ENCODE measurements at places on chromosomes 12 and 14.

GRCh38 chr14:77589099-77589498, 27.3 kb downstream of the SPTLC2 start:
- H3K4me3 ChIP-seq: no peak overlapping the region
- no peaks in the 10 kb centered on the region for H3K36me3 ChIP-seq
- no peaks in the 10 kb centered on the region for H3K27me3 ChIP-seq
- no peak for DNase-seq

GRCh38 chr12:52634266-52635056, 16.1 kb upstream of the KRT73 start:
- H3K4me1 ChIP-seq: peaks cover 45% of the 10 kb centered on the region
- H3K27me3 ChIP-seq: no peaks in the 10 kb centered on the region
- no peaks in the 10 kb centered on the region for H3K36me3 ChIP-seq
- H3K4me3 ChIP-seq: no peak overlapping the region

GRCh38 chr12:79407671-79408622, 282.8 kb downstream of the PAWR start:
- no peak overlapping the region for H3K4me3 ChIP-seq
- H3K27ac ChIP-seq: no peak overlapping the region
- H3K27me3 ChIP-seq: no peaks in the 10 kb centered on the region
- DNase-seq: peak; percentile 20
- no peaks in the 10 kb centered on the region for H3K36me3 ChIP-seq
- H3K4me1 ChIP-seq: no peaks in the 10 kb centered on the region

GRCh38 chr14:59755409-59756135, 115.0 kb downstream of the RTN1 start:
- no peaks in the 10 kb centered on the region for H3K36me3 ChIP-seq
- H3K4me1 ChIP-seq: no peaks in the 10 kb centered on the region
- no peak overlapping the region for H3K27ac ChIP-seq
- no peak overlapping the region for H3K4me3 ChIP-seq

DNA sequence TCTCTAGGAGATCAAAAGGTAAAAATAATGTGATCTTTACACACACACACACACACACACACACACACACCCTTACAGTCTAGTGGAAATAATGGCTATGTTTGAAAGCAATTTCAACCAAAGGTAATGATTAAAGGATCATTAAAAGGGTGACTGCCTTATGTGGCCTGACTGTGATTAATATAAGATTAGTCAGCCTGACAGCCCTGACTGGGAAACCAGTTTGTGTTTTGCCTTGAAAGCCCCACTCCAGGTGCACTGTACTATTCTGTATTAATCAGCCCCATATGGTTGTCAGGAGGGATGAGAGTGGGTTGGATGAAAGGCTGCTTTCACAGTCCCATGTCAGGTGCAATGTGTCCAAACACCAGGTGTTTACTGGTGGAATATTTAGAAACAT, 10.5 kb downstream of the RASSF9 start:
- H3K27me3 ChIP-seq: no peaks in the 10 kb centered on the region
- no peak overlapping the region for H3K4me3 ChIP-seq
- no peaks in the 10 kb centered on the region for H3K36me3 ChIP-seq
- no peak overlapping the region for H3K27ac ChIP-seq

- no peak overlapping the region for H3K4me3 ChIP-seq
- H3K27ac ChIP-seq: no peak overlapping the region
- H3K4me1 ChIP-seq: no peaks in the 10 kb centered on the region
- DNase-seq: no peak
- H3K36me3 ChIP-seq: no peaks in the 10 kb centered on the region
- no peaks in the 10 kb centered on the region for H3K27me3 ChIP-seq
These were observed 89.7 kb upstream of the CCDC198 start for GRCh38 chr14:57583396-57583795.
